ENCODE measurements at places on chromosomes 7 and 10.

- DNase-seq, result no peak
These were observed 13.6 kb downstream of the TBATA start for GRCh38 chr10:70771311-70772194.

GRCh38 chr10:89357975-89358374 is 19.9 kb upstream of the IFIT1B start:
- DNase-seq, result no peak

DNA sequence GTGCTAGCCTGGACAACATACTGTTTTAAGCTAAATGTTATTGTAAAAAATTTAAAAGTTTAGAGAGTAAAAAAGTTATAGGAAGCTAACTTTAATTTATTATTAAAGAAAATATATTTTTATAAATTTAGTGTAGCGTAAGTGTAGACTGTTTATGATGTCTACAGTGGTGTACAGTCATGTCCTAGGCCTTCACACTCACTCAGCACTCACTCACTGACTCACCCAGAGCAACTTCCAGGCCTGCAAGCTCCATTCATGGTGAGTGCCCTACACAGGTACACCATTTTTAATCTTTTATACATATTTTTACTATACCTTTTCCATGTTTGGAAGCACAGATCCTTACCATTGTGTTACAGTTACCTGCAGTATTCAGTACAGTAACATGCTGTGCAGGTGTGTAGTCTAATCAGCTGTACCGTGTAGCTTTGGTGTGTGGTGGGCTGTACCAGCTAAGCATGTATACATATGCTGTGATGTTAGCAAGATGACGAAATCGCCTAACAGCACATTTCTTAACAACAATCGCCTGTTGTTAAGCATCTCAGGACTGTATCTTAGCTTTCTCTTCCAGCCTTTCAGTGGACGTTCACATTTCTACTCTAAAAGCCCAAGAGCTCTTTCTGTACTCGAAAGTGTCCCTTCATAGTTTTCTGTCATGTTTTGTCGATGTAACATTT is 12.5 kb downstream of the RNF32 start:
- DNase-seq, result no peak

GRCh38 chr10:78362406-78363022 is 328.9 kb downstream of the RPS24 start:
- no peak for DNase-seq

- no peak for DNase-seq
These were observed 671.1 kb upstream of the GRM3 start for GRCh38 chr7:85972504-85973141.

GRCh38 chr7:154709840-154710520 is 292.9 kb downstream of the PAXIP1 start:
- no peak for DNase-seq

DNA sequence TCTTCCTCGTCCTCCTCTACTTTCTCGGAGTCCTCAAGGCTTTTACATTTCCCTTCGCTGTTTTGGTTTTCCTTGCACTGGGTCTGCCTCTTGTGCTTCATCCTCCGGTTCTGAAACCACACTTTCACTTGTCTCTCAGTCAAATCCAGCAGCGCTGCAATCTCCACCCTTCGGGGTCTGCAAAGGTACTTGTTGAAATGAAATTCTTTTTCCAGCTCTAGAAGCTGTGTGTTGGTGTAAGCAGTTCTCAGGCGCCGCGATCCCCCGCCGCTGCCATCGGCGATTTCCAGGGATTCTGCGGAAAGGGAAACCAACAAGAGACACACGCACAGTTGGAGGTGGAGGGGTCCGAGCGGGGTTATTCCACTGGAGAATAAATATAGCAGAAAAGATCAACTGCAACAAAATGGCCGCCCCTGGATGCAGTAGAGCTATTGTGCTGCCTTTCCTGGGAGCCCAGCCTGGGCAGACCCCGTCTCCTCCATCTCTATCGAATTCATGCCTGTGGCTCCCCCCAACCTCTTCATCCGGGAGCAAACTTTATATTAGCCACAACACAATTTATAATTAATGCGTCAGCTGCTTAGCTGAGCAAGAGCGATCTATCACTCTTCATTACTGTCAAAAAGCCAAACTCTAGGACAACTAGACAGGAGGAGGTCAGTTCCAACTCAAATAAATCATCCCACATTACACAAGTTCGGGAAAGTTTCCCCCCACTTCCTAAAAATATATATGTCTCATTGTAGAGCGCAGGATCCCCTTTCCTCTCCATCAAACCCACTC is 1.1 kb downstream of the HOXA2 start:
- no peak for DNase-seq

DNA sequence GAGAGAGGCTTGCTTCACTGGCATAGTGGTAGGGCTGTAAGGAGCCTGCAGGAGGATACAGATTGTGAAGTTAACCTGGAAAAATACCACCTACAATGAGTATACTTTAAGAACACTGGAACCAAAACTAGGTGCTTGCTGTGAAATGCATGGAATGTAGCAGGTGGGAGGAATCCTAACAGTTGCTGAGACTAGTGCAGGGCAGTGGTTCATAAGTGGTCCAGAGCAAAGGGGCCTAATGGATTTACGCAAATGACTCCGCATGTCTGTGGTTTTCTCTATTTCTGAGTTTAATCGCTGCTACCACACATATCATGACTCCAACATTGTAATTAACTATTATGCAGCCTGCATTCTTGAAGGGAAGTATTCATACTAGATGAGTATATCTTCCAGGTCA is 218.4 kb downstream of the CHRM2 start:
- DNase-seq, result no peak

GRCh38 chr10:56116684-56117083 is 244.4 kb downstream of the ZWINT start:
- no peak for DNase-seq

- no peak for DNase-seq
These were observed 503.5 kb upstream of the TPK1 start for GRCh38 chr7:145339319-145339718.

- DNase-seq, result no peak
These were observed 132.6 kb downstream of the EVX1 start for GRCh38 chr7:27374958-27375841.

DNA sequence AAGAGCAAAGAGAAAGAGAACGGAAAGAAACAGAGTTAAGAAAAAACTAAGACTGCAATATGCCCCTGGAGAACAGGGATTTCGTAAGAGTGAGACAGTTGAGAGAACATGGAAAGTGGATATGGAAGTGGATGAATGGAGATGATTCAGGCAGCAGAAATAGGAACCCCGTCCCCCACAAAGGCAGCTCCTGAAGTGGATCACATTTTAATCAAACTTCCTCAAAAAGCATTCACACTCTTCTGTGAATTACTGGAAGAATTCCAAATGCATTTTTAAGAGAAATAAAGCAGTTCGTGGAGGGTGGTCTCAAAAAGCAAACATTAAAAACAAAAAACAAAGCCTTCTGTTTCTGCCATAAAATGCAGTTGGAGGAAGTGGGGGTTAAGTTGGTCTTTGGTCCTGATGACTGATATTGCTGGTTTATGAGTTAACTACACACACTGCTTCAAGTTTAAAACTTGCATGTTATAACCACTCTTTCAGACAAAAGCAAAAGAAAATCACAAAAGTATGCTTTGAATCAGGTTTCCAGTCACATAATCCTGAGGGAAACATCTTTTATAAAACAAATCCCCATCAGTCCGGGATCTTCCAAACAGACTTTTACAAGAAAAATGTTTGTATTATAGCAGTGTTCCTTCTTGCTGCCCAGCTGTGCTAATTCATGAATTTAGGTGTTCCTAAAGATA is 214.3 kb downstream of the FANK1 start:
- DNase-seq, result no peak

DNA sequence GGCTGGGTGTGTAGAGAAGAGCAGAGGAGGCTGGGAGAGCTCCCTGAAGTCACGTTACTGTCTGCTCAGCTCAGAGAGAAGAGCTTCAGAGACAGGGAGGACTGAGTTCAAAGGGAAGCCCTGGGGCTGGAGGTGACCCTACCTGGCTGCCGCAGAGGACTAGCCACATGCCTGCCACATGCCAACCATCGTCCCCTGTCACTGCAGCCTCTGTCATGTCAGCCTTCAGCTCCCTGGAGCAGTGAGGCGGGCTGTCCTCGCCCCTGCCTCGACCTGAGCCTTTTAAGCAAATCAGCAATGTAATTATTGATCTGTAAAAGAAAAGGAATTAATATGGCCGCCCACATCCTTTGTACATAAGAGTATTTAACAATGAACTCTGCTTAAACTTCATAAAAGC is 89.3 kb upstream of the RET start:
- DNase-seq, result no peak

DNA sequence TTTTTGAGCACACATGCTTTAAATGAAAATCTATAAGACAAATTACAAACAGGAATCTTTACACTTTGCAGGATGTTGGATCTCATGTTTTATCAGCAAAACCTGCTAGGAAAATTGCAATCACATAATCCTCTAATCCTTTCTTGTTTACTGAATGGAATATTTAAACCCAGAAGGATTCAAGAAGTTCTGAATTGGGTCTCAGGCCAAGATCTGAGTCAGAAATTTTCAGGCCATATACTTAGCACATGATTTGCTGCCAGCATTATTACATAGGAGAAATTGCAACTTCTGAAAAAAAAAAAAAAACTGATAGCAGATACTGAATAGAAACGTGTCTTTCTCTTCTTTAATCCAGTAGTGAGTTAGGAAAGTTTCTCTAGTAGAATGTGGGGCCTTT is 1005.3 kb upstream of the POT1 start:
- no peak for DNase-seq
